Activated T-cell treated with anti-CD3 and anti-CD28 coated beads for 48 hours (primary cell): ENCODE measurements at places on chromosomes 11 and 22.

GRCh38 chr11:120698918-120699317 lies 187.4 kb downstream of the GRIK4 start:
- DNase-seq, result no peak

DNA sequence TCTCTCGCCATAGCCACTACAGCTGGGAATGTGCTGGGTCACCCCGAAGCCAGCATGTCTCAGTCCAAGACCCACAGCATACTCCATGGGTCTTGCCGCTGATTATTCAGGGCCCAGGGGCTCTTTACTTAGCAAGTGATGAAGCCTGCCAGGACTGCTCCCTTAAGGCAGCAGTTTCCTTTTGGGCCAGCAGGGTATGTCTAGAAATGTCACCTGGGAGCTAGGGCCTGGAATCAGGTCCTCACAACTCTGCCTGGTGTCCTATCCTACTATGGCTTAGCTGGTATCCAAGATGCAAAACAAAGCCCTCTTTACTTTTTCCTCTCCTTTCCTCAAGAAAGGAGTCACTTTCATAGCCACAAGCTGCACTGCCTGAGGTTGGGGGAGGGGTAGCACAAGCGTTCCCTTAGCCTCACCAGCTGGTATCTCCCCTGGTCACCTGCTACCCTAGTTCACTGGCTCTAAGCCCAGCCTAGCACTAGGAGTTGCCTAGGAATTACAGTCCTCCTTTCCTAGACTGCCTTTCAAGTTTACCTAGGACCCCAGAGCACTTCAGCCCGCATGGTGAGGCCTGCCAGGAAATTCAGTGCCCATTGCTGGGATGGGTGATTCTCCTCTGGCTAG lies 22.6 kb upstream of the NCR3LG1 start:
- DNase-seq, result no peak

GRCh38 chr22:37817705-37818408 lies 5.3 kb upstream of the GALR3 start:
- peak; percentile 84 for DNase-seq

DNA sequence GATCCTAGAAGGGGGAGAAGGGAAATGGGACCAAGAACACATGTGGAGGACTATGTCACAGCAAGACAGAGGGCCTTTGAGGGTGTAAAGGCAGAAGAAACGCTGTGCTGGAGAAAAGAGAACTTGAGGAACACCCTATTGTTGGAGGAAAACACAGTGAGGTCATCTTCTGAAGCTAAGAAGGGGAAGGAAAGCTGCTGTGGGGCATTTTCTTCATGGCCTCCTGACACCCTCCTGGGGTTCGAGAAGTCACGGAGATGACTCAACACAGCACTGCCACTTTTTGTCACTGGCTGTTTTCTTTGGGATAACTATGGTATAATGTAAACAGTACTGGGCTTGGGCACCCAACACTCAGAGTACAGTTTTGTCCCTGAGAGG lies 492.6 kb upstream of the CADM1 start:
- DNase-seq, result no peak

- peak; percentile 9 for DNase-seq
Observed at GRCh38 chr11:71418643-71419042, 29.6 kb downstream of the DHCR7 start.

- DNase-seq, result no peak
Observed at GRCh38 chr11:2204361-2205213, 33.0 kb upstream of the TH start.

- DNase-seq, result no peak
Observed at GRCh38 chr22:19871845-19872778, 17.4 kb upstream of the GNB1L start.

- no peak for DNase-seq
Observed at GRCh38 chr22:27885977-27886842, 32.8 kb downstream of the PITPNB start.

DNA sequence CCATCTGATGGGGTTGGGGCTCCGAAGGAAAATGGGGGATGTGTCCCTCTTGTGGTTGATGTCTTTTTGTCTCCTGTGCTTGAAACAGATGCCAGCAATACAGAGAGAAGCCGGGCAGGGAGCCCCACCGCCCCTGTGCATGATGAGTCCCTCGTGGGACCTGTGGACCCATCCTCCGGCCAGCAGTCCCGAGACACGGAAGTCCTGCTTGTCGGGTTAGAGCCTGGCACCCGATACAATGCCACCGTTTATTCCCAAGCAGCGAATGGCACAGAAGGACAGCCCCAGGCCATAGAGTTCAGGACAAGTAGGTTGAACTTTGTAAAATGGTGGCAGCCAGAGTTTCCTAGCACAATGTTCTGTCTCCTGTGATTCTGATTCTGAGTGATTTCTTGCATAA lies 91.7 kb upstream of the OR4B1 start:
- DNase-seq, result no peak

GRCh38 chr11:69321877-69322361 lies 28.0 kb downstream of the MYEOV start:
- DNase-seq, result no peak

DNA sequence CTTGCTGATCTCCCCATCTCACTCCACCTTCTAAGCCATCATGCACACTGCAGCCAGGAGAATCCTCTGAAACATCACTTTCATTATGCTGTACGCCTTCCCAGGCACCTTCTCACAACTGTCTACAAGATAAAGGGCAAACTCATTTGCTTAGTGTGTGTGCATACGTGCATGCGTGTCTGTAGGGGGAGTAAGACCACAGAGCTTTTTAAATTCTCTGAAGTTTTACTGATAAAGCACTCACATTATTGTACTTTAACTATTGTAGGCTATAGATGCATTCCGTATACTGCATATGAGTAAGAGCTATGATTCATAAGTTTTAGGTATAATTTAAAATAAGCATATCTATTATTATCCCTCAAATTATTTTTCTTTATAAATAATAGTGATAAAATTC lies 15.3 kb upstream of the ANKK1 start:
- DNase-seq, result no peak

DNA sequence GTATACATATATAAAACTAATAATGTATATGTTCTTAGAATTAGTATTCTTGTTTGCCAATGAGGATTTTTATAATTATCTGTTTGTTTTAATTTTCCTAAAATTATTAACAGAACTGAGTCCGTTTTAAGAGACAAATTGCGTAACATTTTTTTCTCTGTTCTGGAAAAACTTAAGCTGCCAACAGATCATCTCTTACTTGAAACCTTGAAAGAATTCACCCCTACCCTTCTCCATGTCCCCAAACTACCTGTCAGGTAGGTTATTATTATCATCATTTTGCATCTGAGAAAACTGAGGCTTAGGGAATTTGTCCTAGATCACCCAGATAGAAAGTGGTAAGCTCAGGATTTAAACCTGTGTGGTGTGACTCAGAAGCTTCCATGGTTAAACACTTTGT lies 14.7 kb downstream of the SLC5A4 start:
- DNase-seq, result no peak

- DNase-seq, result no peak
Observed at GRCh38 chr11:109305009-109305408, 117.0 kb upstream of the C11orf87 start.

- DNase-seq, result no peak
Observed at GRCh38 chr11:400241-400689, 6.3 kb downstream of the PKP3 start.

- no peak for DNase-seq
Observed at GRCh38 chr11:73204711-73205121, 13.4 kb upstream of the P2RY2 start.

DNA sequence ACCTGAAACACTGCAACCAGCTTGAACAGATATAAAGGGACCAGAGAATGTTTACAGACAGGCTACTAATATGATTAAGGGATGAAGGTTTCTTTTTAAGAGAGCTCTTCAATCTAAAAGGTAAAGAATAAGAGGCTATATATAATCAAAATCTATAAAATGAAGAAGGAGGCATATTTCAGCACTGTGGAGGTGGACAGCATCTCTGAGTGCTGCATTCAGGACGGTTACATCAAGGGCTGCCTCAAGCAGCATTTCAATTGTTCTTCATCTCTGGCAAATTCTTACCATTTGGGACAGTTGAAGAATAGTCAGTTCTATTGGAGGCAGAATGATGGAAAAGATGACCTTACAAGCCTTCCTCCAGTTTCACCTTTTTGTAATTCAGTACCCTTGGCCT lies 139.6 kb upstream of the LMO1 start:
- no peak for DNase-seq

DNA sequence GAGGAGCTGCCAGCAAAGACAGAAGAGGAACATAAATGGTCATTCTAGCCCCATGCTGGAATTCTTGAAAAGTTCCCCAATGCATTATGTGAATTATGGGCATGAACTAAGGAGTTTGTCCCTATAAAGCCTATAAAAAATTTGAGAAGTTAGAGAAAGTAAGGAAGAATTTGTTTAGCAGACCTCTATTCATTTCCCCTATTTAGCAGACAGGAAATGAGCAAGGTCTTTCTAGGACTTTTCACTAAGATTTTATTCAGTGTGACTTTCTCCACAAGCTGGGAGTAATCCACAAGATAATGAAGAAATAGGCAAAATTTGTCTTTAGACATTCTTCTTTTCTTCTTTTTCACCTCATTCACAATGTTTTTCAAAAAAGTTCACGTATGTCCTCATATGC lies 20.0 kb downstream of the PRRG4 start:
- DNase-seq, result no peak

DNA sequence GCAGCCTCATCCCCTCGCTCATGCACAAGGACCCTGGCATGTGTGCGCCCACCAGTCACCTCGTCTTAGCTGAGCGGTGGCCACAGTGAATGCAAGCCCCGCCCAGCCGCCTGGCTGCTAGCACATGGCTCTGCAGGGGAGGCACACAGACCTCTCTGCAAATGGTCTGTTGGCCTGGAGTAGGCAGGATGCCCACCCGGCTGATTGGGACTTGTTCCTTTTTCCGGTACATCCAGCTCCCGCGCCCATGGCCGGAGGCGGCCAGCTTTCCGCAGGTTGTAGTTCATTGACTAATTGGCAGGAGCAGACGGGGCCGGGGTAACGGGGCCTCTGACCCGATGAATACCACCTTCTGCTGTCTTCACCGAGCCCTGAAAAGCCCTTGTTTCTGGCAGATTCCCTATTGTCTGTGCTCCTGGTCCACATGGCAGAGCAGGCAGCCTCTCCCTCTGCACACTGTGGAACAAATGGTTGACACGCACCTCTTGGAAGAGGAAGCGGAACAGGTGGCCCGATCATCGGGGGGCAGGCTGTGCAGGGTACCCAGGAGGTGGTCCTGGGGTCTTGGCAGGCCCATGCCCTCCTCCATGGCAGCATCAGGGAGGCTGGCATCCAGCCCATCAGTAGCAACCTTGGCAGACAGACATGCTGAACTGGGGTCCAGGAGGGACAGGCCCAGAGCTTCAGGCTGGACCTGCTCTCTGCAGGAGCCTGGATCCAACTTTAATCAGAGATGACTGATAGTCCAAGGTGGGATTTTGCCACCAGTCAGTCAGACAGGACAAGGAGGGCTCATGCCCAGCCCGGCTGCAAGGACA lies 1512.0 kb downstream of the BRD1 start:
- DNase-seq, result no peak

DNA sequence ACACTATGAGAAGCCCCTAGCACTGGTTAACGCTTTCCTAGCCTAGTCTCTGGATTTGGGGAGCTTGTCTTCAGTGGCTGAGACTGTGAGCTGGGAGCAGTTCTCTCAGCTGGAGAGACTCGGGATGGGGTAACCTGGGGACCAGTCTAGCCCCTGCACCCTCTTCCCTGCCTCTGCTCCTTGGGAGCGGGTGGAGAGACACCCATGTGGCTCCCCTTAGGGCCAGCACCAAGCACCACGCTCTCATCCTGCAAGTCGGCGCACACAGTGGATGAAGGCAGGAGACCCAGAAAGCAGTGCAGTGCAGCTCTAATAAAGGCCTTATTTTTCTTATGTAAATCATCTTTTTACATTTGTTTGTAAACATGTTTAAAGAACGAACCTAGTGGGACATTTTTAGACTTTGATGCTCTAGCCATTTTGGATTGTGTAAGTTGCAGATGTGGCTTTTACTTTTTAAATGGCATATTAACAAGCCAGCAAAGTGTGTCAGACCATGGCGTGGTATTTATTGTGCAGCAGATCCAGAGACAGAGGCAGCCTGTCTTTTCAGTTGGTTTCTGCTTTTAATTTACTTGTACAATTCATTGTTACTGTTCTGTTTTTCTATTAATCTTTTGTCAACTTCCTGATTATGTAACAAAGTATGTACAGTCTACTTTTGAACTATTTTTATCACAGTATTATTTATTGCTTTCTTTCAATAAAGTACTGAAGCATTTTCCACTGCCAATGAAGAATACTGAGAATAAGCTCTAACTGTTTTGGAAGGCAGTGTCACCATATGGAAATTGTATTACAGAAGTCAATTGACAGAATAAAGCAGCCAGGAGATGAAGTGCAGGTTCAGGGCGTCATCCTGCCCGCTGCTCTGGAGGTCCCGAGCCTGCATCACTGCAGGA lies 14.4 kb upstream of the CTTN start:
- DNase-seq, result no peak

DNA sequence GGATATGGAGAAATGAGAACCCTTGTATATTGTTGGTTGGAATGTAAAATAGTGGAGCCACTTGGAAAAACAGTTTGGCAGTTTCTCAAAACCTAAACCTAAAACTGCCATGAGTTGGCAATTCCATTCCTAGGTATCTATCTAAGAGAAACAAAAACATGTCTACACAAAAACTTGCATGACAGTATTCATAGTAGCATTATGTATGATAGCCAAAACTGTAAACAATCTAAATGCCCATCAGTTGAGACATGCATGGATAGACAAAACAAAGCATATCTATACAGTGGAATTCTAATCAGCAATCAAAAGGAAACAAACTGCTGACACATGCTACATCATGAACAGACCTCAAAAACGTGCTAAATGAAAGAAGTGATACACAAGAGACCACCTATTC lies 34.9 kb downstream of the TRAF6 start:
- DNase-seq, result no peak

DNA sequence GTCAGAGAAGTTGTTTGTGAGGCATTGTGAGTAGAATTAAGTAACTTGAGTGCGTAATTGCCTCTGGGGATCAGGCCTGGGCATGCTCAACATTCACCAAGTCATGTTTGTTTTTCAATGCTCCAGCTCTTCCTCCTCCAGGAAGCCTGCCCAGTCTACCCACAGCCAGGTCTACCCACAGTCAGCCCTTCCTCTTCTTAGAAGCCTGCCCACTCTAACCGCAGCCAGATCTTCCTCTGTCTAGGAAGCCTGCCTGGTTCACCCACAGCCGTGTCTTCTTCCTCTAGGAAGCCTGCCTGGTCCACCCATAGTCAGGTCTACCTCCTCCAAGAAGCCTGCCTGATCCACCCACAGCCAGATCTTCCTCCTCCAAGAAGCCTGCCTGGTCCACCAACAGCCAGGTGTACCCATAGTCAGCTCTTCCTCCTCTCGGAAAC lies 25.0 kb downstream of the LRP5 start:
- DNase-seq, result no peak

DNA sequence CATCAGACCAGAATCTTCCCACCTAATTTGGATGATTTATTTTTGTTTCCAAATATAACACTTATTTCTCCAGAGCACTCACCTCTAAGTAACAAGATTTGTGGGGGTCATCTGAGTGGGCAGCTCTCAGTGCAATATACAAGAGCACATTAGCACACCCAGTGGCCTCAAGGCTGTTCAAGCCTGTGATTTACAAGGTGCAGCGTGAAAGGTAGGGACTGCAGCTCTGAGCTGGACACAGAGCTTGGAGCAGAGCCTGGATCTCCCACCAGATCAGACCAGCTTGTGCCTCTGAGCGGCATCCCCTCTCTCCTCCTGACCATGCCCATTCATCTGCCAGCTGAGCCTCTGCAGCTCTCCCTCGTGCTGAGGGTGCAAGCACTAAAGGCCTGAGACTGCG lies 323.3 kb upstream of the ZC3H12C start:
- DNase-seq, result no peak

- DNase-seq, result no peak
Observed at GRCh38 chr11:70647188-70648166, 249.1 kb downstream of the CTTN start.
